AG08395 (cell line): ENCODE measurements at places on chromosomes 1 and 21.

DNA sequence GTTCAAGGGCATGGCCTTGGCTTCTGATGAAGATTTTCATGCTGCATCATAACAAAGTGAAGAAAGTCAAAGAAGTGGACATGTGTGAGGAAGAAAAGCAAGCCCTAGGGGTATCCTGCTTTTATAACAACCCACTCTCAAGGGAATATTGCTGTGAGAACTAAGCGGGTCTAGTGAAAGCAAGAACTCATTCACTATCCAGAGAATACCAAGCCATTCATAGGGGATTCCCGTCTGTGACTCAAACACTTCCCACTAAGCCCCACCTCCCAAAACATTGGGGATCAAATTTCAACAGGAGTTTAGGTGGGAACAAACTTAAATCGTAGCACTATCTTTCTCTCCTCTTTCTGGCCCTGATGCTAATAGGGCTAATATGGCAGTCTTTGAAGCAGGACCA is 98.5 kb upstream of the CTTNBP2NL start:
- no peak for DNase-seq

DNA sequence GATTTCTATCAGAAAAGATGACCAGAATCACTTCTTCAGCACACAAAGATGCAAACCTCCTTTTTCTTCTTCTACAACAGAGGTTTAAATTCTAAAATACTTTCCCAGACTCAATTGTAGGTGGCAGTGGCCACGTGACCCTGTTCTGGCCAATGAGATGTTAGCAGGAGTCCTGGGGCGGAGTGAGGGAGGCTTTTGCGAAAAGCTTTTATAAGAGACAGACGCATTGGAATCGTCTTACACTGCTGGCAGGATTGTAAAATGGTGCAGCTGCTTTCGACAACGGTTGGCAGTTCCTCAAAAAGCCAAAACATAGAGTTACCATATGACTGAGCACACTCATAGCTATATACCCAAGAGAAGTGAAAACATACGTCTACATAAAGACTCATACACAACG is 87.0 kb upstream of the MAGI3 start:
- DNase-seq = peak; percentile 10

GRCh38 chr21:31335957-31336738 is 7.9 kb downstream of the TIAM1 start:
- peak; percentile 89 for DNase-seq

GRCh38 chr1:59901770-59902388 is 24.7 kb downstream of the CYP2J2 start:
- DNase-seq = no peak

GRCh38 chr1:210477328-210477924 is 148.7 kb downstream of the HHAT start:
- DNase-seq = no peak

DNA sequence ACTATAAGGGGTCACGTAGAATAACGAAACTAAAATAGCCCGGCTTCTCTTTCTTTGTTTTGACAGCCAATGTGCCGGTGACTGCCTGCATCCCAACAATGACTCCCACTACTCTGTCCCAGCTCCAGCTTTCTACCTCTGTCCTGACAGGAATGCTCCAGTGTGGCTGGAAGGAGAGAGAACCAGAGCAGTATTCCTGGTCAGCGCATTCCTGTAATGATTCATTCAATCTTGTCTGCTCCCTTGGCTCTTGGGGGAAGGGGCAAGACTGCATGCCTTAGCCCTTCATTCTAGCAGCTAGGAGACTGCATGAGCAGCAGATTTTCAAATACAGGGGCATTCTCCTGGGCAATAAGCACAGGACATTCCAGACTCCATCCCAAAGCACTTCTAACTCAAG is 132.1 kb upstream of the PRMT6 start:
- DNase-seq = peak; percentile 18

DNA sequence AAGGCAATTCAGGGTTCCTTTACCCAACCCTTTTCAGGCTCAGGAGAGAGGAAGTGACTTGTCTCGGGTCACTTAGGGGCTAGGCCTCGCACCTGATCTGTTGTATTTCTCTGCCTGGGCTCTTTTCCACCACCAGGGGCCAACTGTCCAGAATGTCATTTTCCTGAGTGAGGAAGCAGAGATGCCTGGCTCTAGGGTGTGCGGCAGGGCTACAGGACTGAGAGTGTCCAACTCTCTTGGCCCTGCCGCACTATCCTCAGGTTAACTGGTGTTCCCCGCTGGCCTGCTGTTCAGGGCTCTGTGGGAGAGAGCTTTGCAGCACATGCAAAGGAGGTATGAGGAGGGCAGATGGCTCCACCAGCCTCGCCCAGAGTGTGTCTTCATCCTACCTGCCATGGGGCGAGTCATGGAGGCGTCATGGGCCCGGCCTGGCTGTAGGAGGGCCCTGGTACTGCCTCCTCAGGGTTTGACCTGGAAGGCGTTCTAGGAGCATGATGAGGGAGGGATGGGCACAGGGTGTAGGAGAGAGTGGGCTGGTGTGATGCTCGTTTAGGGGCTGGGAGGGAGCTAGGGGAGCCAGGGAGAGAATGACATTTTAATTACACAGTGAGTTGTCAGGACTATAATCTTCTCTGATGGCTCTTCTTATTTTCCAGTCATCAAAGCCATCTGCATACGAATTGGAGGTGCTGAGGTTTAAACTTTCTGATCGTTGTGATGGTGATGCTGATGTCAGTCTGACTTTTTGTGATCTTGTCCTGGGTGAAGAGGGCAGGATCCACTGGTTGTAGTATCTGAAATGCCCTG is 128.3 kb downstream of the NOS1AP start:
- no peak for DNase-seq

DNA sequence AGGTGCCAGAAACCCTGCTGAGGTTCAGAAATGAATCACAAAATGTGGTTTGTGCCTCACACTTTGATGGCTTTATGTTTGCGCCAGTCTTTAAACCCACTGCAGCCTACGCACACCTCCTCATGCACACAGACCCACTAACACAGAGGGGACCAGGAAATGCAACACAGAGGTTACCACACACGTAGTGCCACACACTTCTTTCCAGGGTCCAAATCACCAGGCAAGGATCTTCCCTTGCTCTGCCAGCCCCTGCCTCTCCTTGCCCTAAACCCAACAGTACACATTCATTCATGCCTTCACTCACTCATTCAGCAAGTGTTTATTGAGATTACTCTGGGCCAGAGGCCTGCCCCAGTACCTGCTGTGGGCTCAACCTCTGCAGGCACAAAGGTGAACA is 17.5 kb downstream of the MAB21L3 start:
- DNase-seq = no peak

GRCh38 chr1:221565711-221566110 is 176.2 kb downstream of the DUSP10 start:
- DNase-seq = no peak

- no peak for DNase-seq
These were observed 26.3 kb downstream of the CAPN9 start for GRCh38 chr1:230773396-230774033.

GRCh38 chr1:235586413-235586812 is 63.2 kb downstream of the GNG4 start:
- no peak for DNase-seq

DNA sequence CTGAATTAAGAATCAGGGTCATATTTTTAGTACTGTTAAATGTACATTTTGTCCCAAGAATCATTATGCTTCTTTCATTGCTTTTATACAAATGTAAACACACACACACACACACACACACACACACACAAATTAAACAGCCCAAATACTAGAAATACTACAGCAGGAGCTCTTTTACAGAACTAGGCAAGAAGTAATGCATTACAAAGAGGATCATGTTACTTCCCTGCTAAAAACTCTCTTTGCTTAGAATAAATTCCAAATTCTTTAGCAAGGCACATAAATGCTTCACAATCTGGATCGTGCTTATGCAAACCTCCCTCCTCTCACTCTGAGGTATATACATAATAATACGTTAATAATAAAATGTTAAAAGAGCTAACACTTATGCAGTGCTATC is 720.4 kb upstream of the ADGRL4 start:
- no peak for DNase-seq

GRCh38 chr1:43058545-43059360 is 100.1 kb upstream of the SLC2A1 start:
- peak; percentile 47 for DNase-seq

GRCh38 chr1:2477791-2478499 is 1.9 kb downstream of the PLCH2 start:
- DNase-seq = no peak

DNA sequence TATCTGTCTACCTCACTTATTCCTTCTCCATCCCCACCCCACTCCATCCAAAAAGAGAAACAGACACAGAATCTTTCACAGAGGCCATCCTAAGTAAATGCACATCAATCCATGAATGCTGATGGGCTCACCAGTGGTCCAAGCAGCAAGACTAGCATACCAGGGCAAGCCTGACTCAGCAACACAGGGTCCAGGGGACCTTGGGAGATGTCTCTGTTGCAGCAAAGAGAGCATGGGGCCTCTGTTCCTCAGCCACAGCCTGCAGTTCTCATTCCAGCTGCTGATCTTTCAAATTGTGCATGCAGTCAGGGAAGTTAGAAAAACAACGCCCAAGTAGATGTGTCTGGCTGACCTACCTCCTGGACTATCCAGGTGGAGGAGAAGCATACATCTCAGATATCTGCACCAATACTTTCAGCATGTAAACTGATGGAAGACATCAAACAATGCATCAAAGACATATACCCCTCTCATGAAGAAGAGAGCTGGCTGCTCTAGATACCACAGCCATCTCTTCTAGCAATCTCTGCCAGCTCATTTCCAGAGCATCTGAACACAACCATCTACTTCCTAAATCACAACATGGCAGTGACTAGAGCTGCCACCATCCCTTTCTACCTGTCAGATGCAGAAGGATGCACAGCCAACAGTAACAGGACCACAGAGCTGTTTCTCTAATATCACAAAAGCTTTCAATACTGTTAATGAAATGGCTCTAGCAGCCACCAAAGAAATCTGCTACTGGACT is 54.5 kb downstream of the CD34 start:
- no peak for DNase-seq

GRCh38 chr1:77279929-77280328 is 1.9 kb upstream of the AK5 start:
- DNase-seq = no peak

GRCh38 chr1:155134880-155135414 is 705 bp upstream of the SLC50A1 start:
- peak; percentile 89 for DNase-seq

GRCh38 chr1:185500001-185500626 is 183.1 kb upstream of the IVNS1ABP start:
- peak; percentile 86 for DNase-seq

- peak; percentile 76 for DNase-seq
These were observed 12.5 kb downstream of the CHML start for GRCh38 chr1:241627453-241628259.

DNA sequence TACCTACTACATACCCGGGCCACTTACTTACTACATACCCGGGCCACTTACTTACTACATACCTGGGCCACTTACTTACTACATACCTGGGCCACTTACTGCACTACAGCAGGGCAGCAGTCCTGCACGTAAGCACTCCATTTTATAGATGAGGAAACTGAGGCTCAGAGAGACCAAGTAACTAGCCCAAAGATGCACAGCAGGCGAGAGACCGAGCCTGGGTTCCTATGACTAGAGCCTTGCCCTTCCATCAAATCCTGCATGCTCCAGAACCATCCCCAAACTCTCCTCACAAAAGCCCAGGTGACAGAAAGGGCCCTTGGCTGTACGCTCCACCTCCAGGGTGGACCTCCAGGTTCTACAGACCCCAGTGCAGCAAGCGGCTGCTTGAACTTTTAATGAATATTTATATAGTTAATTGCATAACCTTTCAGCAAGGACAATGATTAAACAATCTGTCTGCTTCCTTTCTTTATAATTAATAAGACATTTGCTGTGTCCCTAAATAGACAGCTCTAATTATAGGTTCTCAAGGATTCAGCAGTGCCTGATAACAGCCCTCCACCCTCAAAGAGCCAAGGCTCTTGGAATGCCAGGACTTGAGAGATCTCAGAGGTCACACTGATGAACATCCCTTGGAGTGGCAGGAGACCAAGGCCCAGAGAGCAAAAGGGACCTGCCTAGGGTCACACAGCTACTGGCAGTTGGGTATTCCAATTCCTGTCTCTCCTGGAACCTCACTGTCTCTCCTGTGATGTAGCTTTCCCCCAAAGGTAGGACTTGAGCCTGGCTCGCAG is 43.4 kb downstream of the LRP8 start:
- no peak for DNase-seq

- DNase-seq = no peak
These were observed 72.1 kb downstream of the SKI start for GRCh38 chr1:2300004-2300771.

- DNase-seq = no peak
These were observed 661.0 kb upstream of the PTBP2 start for GRCh38 chr1:96060621-96061020.

DNA sequence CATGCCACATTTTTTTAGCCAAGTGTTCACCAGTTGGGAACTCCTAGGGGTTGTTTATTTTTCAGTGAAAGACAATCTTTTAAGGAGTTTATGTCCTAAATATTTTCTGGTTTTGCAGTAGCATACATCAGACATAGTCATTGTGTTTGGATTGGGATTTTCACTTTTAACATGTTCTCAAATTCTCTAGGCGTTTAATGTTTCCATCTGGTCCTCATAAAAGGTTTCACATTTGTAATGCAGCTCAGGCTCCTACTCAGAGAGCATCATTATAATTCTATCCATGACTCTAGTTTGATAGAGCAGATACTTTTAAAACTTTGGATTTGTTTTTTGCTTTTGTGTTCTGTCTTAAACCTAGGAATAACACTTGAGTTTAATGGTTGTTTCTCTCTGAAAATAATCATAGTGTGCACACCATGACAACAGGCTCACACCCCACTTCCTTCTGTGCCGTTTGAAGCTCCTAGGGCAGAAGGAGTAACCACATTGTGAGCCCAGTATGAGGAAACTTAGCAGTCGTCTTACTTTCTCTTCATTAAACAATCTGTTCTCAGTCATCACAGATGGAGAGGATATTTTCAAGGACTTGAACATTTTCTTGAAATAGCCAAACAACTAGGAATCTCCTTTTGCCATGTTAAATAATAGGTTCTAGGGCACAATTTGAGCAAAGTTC is 219.6 kb downstream of the PDE4B start:
- peak; percentile 7 for DNase-seq

- no peak for DNase-seq
These were observed 243.0 kb downstream of the KIF26B start for GRCh38 chr1:245397771-245398170.

- DNase-seq = no peak
These were observed 44.0 kb downstream of the RNF187 start for GRCh38 chr1:228530951-228531731.
